ENCODE measurements at places on chromosomes 13 and 19. TPM values are rescaled to one million over a fixed set of nuclear protein-coding genes. Genes with fewer than 3 reads are reported as not detected.

- no peak for DNase-seq
Observed at GRCh38 chr13:50222569-50223332, 207.5 kb downstream of the KCNRG start.

GRCh38 chr19:28492621-28493020, 720.3 kb downstream of the UQCRFS1 start:
- DNase-seq: no peak

Gene ZNF146
- 97.2 TPM for total RNA-seq

GRCh38 chr19:18284712-18285360, 3.4 kb upstream of the JUND start:
- DNase-seq: no peak

DNA sequence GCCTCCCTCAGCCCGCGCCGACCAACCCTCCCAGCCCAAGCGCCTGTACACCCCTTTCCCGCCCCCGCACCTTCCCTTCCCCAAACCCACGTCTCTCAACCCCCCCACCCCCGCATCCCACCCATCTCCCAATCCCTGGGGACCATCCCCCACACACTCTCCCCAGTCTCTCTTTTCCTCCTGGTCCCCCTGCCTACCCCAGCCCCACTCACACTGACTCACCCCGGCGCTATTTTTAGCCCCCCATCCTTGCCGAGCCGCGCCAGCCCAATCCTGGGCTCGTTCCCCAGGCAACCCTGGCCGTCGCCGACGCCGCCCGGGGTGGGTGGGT, 11.7 kb downstream of the CIC start:
- no peak for DNase-seq

DNA sequence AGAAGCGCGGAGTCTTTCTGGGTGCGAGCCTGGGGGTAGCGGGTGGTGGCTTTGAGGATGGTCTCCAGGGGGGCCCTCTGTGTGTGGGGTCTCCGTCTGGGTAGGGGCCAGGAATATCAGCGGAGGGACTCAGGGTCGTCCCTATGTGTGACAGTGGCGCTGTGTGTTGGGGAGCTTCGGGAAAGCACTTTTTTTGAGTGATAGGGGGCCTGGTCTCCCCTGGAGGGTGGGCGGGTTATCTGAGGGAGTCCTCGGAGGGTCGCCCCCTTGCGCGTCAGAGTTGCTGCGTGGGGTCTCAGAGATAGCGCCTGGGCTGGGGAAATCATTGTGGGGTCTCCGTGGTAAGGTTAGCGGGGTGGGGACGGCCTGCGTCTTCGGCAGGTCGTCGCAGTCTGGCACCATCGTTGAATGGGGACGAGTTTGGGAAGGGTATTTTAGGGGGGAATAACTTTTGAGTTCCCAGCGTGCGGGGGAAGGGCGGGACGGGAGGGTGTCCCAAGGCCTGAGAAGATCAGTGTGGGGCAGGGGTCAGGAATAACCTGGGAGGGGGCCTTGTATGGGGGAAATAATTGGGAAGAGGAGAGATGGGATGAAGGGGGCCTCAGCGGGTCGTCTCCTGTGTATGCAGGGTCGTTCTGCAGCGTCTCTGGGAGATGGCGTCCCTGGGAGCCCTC, 857 bp downstream of the IER2 start:
- no peak for DNase-seq

DNA sequence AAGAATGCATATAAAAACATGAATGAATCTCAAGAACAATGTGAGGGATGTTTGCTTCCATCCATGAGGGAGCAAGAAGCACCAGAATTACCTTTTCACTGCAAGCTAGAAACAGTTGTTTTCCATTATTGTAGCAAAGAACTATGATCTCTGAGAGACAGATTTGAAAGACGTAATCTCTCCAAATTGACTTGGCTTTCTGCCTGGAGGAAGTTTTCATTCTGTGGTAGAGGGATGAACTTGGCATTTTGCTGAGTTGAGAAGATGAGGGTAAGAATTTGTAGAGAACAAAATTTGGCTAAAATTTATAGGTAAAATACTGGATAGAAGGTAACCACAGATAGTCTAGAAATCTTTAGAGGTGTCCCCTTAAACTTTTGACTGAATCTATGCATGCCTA, 496.8 kb downstream of the TDRD3 start:
- DNase-seq: no peak

- DNase-seq: no peak
Observed at GRCh38 chr19:22620401-22620800, 13.7 kb upstream of the ZNF492 start.

Gene LPAR2
- 2.5 TPM for total RNA-seq

- peak; percentile 53 for DNase-seq
Observed at GRCh38 chr19:10074153-10074552, 12.0 kb upstream of the SHFL start.

DNA sequence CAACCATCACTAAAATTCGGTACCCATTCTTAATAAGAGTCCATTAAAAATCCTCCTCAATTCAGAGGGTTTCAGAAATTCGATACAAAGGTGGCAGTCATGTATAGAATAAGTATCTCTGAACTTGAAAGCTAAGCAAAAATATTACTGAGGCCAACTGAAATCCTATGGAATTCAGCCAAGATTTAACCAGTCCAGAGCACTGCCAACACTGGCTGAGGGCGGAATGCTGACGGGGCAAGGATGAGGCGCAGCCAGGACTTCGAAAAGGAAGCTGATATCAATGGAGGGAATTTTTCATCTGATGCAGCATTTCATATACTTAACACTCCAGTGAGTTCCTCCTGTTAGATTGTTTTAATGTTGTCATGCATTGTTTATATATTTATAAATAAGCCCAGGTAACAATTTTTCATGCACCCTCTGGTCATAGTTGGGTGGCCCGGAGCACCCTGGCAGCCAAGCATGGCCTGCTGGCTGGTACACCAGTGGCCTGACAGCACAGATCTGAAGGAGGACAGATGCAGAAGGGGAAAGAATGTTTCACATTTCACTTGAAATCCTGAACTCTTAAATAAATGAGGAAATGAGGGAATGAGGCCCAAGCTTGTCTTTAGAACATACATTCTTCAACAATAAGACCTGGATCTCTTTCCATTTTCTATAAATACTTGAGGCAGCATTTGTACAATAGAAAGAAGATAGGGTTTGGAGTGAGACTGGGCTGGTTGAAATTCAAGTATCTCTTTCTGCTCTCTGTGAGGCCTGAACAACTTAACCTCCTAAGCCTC, 41.5 kb downstream of the WDFY2 start:
- DNase-seq: no peak

- DNase-seq: no peak
Observed at GRCh38 chr19:2045501-2046045, 5.5 kb downstream of the MKNK2 start.

DNA sequence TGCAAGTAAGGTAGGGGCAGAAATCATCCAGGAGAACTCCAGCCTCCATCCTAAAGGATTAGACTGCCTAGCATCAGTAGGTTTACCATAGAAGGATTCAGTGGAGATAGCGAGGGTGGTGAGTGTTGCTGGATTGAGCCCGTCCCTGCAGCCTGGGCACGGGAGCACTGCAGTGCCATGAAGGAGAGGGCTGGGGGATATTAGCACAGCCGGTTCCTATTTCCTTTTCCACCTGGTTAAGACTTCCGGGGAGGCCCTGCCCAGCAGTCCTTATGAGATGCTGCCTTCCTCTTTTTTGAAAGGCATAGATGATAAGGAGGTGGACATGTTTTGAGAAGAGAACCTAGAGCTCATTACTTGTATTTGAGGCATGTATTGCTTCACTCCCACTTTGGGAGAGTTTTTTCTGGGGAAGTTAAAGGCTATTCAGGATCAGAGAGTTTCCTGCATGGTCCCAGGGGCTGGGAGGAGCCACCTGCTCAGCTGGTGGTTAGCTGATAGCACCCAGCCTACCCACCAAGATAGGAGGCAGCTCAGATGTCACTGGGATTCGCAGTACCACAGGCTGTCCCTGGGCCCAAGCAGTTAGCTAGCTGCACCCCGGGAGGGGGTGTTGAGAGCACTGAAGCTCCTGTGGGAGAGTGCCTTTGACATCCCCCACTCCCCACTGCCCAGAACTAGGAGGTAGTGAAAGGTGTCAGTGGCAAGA, 17.2 kb downstream of the ACTN4 start:
- no peak for DNase-seq

Gene CEACAM4
- not detected for total RNA-seq

DNA sequence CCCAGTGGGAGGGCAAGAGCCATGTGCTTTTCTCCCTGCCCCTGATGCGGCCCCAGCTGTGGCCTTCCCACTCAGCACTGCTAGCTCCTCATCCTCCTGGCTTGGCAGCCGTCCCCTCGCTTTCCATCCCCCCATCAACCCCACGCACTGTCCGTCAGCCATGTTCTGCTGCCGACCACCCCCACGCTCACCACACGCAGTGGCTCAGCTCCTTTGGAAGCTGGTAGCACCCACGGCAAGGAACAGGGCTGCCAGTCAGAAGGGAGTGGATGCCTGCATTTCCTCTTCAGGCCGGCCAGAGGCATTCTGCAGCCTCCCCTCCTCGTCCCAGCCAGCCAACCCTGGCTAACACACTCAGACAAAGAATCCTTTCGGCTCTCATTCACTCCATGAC, 6.3 kb downstream of the CALM3 start:
- DNase-seq: no peak

Gene TM9SF2
- total RNA-seq: 272 TPM

GRCh38 chr13:29519921-29520320, 75.6 kb downstream of the SLC7A1 start:
- no peak for DNase-seq

Gene ZNF530
- total RNA-seq: 3.8 TPM

Gene ANGPTL4
- total RNA-seq: not detected

GRCh38 chr13:93462151-93462550, 235.5 kb downstream of the GPC6 start:
- DNase-seq: no peak

Gene EMC10
- total RNA-seq: 127 TPM

Gene KMT2B
- total RNA-seq: 3.7 TPM

- no peak for DNase-seq
Observed at GRCh38 chr19:4730740-4731171, 7.1 kb upstream of the DPP9 start.

GRCh38 chr13:53759016-53759415, 730.4 kb downstream of the OLFM4 start:
- DNase-seq: no peak

DNA sequence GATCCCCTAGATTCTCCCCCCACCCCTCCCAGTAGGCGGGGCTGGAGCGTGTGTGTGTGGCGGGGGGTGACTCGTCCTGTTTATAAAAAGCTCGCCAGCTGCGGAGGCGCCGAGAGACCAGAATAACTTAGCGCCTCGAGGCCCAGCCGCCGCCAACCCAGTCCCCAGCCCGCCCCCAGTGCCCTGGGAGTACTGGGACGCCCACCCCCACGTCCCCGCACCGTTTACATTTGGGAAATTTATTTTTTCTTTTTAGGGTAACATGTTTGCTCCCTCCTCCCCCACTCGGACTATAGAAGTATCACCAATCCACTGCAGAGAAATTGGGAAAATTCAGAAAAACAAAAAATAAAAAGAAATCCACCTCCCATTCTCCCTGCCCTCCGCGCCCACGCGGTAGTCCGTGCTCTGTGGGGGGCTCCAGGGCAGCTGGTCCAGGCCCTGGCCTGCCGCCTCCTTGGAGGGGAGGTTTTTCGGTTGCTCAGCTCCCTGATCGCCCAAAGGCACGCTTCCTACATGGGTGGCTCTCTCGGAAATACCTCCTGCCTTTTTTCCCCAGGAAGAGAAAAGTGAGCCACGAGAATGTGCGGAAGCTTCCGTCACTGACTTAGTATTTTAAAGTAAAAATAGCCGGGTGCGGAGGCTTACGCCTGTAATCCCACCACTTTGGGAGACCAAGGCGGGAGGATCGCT, 1.5 kb upstream of the RAB3A start:
- peak; percentile 51 for DNase-seq

Gene PRODH2
- total RNA-seq: not detected

GRCh38 chr19:10858204-10858828, 10.1 kb downstream of the C19orf38 start:
- peak; percentile 44 for DNase-seq

Gene TMEM255B
- total RNA-seq: 0.48 TPM

Gene PABPC3
- 0.13 TPM for total RNA-seq

DNA sequence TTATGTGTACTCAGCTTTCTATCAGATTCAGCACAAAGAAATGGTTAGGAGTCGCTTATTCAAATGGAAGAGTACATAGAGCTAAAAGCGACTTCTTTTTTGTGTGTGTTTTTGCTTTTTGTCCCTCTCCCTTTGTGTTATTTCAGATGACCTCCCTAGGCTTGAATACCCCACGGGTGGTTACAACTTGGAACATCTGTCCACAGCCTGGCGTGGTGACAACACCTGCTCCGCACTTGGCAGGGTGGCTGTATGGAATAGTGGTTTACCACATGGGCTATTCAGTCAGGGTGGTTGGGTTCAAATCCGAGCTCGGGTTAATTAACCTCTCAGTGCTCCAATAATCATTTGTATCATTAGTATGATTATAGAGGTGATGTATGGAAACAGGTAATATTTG, 151.6 kb upstream of the FREM2 start:
- no peak for DNase-seq

GRCh38 chr13:74979703-74980102, 502.3 kb downstream of the TBC1D4 start:
- no peak for DNase-seq

DNA sequence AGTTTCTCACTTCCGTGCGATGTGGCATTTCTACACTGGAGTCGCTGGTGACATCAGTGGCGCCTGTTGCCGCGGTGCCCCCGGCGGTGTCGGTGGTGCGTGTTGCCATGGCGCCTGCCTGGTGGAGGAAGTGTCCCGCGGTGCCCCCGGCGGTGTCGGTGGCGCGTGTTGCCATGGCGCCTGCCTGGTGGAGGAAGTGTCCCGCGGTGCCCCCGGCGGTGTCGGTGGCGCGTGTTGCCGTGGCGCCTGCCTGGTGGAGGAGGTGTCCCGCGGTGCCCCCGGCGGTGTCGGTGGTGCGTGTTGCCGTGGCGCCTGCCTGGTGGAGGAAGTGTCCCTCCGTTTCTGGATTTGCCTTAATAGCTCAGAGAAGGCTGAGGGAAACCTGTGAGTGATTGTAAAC, 127.6 kb downstream of the KDM4B start:
- DNase-seq: no peak

Gene ZFP14
- 3.0 TPM for total RNA-seq

DNA sequence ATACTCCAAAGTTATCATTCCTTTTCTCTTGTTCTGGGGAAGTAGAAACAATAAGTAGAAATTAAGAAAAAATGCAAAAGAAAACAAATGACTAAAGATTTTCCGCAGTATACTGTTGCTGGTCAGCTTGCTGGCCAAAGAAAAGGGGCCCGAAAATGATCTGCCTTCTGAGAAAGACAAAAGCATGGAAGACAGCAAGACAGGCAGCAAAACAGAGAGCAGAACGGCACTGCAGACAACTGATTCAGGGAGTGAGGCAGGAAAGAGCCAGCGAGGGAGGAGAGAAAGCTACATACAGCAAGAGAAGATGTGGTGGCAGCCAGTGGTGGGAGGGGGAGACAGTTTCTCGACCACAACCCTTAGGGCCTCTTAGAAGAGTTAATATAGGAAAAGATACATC, 5.3 kb upstream of the DOCK9 start:
- no peak for DNase-seq

- peak; percentile 28 for DNase-seq
Observed at GRCh38 chr19:38304866-38305429, 897 bp downstream of the C19orf33 start.

Measured in SK-MEL-5 (cell line).